AML-193 (cell line): ENCODE measurements at places on chromosomes 12 and 14.

GRCh38 chr12:19819231-19819630 lies 379.9 kb downstream of the AEBP2 start:
- DNase-seq = no peak

GRCh38 chr12:124218243-124218560 lies 76.7 kb upstream of the RFLNA start:
- DNase-seq = no peak

- no peak for DNase-seq
Observed at GRCh38 chr12:122486805-122487426, 13.8 kb downstream of the ZCCHC8 start.

DNA sequence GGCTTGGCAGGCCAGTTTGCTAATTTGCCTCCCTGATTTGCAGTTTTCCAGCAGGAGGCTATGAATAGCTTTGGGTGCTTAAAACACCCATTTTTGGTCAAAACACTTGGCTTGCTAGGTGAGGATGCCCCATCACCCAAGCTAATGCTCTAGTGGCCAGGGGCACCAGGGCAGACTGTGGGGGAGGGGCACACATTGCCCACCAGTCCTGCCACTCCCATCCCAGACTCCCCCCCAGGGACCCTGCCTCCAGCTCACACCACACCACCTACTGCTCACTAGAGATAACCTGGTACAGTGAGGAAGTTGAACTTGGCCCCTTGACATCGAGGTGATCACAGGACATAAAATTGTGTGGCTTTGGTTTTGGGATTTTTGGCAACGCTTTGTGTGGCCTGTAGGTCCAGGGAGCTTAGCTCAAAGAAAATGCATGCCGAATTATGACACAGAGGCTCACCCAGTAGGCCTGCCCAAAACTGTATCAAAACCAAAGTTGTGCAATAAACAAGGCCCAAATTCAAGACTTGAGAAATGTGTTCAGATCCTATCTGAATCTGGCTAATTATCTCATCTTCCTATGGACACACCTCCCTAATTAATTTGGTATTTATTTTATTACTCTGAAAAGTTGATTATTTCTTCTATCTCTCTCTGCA lies 4.3 kb downstream of the NUAK1 start:
- DNase-seq = no peak

DNA sequence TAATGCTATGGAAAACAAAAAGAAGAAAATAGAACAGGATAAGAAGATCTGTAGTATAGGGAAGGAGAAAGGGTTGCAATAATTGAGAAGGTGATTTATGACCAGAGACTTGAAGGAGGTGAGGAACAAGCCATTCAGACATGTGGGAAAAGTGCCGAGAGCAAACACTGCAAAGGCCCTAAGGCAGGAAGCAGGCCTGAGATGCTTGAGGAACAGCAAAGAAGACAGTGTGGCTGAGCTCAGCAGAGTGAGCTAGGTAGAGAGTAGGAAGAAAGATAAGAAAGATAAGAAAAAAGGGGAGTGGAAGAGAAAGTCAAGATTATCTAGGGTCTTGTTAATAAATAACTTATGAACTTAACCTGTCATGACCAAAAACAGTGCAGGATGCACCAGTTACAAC lies 671.8 kb downstream of the RPS29 start:
- DNase-seq = no peak

DNA sequence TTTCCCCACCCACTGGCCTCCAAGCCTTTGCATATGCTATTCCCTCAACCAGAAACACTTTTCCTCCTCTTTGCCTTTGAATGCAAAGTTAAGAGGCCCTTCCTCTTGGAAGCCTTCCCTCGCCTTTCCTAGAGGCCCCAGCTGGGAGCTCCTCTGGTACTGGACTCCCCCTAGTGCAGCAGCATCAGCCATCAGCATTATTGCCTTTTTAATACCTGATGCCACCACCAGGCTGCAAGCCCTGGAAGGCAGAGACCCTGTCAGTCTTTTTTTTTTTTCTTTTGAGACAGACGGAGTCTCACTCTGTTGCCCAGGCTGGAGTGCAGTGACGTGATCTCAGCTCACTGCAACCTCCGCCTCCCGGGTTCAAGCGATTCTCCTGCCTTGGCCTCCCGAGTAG lies 19.1 kb upstream of the PLA2G1B start:
- no peak for DNase-seq

DNA sequence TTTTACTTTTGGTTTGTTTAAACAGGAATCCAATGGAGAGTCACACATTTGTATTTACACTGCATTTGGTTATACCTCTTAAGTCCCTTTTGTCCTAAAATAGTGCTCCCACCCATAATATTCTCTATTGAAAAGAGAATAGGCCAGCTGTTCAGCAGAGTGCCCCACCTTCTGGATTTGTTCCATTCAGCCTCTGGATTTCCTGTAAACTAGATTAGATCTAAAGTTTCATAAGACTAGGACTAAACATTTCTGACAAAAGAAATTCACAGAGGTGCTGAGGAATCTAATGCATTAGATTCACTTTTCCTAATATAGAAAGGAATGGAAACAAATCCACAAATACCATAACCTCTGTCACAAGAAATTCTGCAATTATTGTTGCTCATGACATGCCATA lies 38.1 kb downstream of the GCH1 start:
- no peak for DNase-seq

- DNase-seq = no peak
Observed at GRCh38 chr12:11805680-11806079, 156.2 kb downstream of the ETV6 start.
